ENCODE measurements at places on chromosomes 7 and 10.

DNA sequence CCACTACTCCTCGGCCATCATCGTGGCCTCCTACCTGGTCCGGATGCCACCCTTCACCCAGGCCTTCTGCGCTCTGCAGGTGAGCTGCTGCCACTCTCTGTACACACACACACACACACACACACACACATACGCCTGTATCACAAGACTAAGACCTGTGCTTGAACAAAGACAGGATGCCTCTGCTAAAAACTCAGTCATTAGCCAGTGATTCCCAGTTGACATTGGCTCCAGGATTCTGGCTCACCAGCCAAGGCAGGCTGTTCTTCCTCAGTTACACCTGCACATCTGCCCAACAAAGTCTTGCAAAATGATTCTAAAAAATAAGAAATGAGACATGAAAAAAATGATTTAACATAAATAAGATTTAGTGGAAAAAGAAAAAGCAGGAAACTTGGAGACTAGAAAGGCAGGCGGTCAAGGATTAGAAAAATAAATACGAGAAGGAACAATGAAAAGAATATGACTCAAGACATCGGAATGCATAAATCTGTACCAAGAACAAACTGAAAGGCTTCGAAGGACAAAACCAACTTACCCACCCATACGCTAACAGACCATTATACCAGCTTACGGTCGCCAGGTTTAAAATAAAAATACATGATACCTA is 7.4 kb upstream of the LRRC18 start:
- no peak for DNase-seq

DNA sequence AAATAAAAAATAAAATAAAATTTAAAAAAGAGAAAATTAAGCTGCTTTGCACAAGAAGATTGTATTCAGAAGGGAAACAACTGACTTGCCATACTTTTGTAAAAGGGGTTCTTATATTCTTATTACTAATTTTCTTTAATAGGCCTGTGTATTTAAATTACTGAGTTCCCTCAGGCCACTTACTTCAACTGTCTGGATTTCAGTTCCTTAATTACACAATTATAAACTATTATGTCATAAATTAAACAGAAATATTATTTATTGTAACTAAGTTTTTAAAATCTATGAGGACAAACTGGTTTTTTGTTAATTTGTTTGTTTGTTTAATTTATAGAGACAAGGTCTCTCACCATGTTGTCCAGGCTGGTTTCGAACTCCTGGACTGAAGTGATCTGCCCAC is 22.4 kb upstream of the MICU1 start:
- no peak for DNase-seq

GRCh38 chr10:1706256-1706655 is 31.1 kb downstream of the ADARB2 start:
- DNase-seq, result no peak

DNA sequence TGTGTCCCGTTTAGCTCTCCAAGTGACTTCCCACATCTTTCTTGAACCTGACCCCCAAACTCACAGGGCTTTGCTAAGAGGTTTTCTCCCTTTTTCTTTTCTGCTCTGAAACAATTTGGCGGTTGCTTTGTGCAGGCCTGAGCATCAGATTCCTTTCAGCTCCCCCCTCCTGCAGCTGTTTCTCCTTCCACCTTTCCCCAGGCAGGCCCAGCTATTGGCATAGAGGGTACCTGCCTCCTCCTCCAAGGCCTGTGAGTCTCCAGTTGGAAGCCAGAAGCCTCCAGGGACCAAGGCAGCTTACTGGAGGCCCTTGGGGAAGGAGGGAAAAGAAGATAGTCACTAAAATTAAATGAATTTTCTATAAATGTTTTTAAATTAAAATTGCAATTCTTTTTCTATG is 7.7 kb downstream of the VAX1 start:
- no peak for DNase-seq

DNA sequence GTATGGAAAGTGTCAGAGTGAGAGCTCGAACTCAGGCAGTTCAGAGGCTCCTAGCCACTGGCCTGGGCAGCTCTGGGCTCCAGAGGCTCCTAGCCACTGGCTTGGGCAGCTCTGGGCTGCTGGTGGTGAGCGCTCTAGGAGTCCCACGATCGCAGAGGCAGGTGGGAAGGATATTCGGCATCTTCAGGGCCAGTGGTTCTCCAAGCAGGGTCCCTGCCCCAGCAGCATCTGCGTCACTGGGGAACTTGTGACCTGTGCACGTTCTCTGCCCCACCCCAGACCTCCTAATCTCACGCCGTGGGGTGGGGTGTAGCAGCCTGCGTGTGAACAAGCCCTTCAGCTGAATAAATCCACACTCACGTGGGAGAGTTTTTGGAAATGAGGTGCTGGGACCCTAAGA is 25.2 kb upstream of the BTBD16 start:
- no peak for DNase-seq

DNA sequence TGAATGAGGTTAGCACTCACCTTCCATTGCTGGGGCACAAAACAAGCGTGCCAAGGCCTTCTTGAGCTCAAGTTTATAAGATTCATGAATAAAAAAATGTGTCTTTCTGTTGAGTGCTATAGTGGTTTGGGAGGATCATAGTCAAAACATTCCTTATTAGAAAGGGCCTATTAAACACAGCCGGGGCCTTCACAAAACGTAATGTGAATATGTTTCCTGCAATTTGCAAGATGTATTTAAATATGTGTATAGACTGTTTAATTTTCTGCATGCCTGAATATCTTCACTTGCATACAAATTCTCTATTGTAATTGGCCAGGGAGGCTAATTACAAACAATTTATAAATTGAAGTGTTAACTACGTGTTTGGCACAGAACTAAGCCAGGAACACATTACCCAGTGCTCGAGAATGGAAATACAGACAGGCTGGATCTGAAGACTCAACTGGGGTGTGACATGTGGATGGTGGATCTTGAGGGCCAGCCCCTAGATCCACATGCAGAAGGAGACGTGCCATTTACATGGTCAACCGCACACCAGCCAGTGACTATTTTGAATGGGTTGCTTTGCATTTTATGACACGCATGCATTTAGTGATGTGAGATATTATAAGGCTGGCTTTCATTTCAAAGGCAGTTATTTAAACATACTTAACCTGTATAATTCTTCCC is 31.3 kb downstream of the LYZL2 start:
- DNase-seq, result no peak

GRCh38 chr10:78540355-78541076 is 506.9 kb downstream of the RPS24 start:
- no peak for DNase-seq

DNA sequence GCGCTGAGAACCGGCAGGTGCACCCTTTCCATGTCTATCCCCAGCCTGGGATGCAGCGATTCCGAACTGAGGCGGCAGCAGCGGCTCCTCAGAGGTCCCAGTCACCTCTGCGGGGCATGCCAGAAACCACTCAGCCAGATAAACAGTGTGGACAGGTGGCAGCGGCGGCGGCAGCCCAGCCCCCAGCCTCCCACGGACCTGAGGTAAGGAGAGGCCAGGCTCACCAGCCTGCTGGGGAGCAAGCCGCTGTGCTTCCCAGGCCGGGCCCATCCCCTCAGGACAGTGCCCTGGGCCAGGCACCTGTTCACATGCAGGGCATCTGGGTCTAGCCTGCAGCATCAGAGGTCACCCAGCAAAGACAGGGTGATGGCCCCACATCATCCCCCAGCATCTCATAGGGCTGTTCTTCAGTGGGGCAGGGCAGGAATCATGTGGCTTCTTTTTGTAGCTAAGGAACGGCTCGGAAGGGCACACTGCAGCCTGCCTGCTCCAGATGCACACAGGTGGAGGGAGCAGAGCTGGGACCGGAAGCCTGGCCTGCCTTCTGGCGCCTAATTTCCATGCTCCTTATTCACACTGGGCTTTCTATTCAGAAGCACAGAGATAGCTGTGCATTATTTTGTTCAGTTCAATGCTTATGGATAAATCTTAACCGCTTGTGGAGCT is 18.9 kb downstream of the BAG3 start:
- DNase-seq, result no peak

DNA sequence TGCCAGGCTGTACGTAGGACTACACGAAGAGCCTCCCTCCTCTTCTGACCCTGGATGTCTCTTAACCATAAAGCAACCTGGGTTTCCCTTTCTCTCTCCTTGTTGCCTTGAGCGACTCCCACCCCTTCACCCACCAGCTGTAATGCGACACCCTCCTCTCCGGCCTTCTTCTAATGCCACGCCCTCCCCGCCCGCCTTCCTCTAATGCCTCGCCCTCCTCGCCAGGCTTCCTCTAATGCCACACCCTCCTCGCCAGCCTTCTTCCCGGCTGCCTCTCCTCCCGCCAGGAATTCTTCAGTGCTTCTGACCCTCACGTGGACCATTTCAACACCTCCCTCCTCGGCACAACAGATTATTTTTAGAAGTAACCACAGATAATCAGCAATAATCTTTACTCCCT is 348.5 kb upstream of the SHH start:
- no peak for DNase-seq

DNA sequence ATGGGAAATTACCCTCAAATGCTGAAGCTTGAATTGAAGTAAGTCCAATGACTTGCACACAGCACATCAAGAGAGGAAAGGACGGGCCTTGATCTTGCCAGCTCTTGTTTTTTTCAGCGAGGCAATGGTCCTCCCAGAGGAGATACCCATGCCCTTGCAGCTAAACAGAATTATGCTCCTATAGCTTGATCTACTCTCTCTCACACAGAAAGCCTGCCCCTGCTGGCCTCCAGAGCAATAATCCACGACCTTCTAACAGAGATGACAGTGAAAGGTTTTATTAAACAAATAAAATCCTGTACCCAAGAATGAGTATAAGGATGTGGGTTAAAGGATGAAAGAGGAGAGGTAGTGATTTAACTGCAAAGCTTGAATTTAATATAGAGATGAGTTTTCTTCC is 268.0 kb downstream of the ADRA2A start:
- DNase-seq, result no peak

- no peak for DNase-seq
These were observed 50.7 kb downstream of the PPP1R3C start for GRCh38 chr10:91582153-91582554.

- no peak for DNase-seq
These were observed 43.8 kb downstream of the ARL4A start for GRCh38 chr7:12731214-12731656.

- DNase-seq, result no peak
These were observed 123.9 kb downstream of the CACNA2D1 start for GRCh38 chr7:82319674-82320118.

DNA sequence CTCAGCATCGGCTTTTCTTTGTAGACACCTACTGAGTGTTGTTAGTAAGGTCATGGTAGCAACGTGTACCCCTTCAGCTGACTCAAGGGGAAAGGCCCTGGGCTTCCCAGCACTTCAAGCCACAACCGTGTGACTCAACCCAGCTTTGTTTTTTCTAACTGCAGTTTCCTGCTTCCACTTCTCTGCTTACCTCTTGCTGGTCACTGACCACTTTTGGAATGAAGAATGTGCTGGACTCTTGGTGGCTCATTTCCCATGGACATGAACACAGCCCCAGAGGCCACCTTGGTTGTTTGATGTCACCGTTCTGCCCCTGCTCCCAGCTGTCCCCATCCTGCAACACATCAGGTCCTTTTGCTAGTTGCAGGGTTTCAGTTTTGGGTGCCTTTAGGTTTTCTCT is 69.5 kb upstream of the ZNF438 start:
- DNase-seq, result no peak

DNA sequence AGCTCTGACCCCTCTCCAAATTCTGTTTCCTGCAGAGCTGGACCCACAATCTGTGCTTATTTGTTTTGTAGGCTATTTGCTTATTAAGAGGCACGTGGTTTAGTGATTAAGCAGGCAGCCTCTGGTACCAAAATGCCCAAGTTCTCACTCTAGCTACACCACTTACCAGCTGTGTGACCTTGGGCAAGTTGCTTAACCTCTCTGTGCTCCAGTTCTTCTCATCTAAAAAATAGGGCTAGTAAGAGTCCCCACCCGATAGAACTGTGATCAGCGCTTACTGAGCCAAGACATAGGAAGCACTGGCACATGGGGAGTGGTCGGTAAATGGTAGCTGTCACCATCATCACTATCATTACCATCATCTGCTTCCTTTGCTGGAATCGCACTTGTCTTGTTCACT is 20.8 kb downstream of the C10orf105 start:
- no peak for DNase-seq

GRCh38 chr7:142968229-142968628 is 6.1 kb upstream of the KEL start:
- no peak for DNase-seq

- DNase-seq, result no peak
These were observed 5.5 kb upstream of the CACUL1 start for GRCh38 chr10:118760265-118760664.

DNA sequence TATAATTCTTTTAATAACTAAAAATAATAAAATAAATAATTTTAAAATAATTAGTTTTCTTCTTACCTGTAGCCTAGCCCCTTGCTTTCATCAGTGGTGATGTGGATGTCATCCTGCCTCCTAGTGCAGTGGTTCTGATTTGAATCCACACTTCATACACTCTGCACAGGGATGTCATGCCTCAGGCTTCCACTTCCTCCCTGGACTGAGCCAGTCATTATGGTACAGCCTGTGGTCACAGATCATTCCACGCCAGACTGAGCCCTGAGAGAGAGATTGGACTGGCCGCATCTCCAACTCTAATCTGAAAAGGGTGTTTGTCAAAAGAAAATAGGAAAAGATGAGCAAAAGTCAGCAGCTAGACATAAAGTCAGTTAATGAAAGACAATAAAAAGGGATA is 436.2 kb upstream of the IGFBP3 start:
- DNase-seq, result no peak

GRCh38 chr7:32496052-32496813 is 944 bp downstream of the AVL9 start:
- no peak for DNase-seq

- no peak for DNase-seq
These were observed 28.7 kb downstream of the RNF32 start for GRCh38 chr7:156669035-156669828.

DNA sequence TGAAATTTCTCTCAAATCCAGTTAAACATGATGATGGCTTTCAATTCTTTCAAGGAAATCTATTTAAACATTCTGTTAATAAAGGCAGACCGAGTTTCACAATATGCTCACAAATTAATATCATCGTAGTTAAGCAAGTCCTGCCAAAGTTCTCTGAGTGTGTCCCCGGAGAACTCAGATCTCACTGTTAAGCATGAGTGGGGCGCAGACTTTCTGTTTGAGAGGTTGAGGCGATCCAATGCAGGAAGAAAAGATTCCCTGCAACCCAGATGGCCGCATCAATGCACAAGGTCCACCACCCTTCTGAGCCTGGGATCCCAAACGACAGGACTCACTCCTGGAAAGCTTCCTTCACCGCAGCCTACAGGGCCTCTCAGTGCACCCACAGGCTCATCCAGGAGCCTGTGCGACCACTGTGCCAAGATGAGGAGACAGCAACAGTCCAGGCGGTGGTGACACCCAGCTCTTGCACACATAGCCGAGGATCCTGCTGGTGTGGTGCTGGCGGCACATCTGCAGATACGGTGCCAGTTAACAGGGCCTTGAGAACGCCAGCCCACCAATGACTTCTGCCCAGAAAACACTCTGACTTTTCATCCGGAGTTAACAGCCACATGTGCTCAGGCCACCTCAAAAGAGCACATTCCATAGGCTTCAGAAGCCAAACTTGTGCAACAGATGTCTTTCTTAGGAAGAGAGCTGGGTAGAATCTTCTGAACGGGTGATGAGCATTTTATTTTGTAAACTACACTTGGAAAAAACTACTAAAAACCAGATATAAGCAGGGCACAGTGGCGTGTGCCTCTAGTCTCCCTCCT is 102.1 kb downstream of the ZRANB1 start:
- DNase-seq, result no peak
